ENCODE measurements at places on chromosomes 2 and 18.
A peak's percentile ranks its signal among the peaks of the same experiment; 100 is the strongest.

DNA sequence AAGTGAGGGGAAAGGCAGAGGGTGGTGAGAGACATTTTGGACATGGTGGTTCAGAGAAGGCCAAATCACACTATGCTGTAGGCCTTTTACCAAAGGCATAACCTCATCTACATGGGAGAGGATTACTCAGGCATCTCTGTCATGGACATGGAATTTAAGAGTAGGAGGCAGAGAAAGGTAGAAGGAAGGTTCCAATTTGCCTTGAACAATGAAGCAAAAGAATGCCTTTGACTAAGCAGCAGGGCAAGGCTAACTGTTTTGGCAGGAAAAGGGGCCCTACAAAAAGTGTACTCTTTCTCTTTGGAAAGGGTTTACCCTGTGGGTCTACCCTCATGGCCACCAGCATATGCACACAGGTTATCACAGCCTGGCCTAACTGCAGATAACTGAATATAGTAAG lies 45.6 kb upstream of the RNU4ATAC start:
- peak; percentile 91 for DNase-seq

DNA sequence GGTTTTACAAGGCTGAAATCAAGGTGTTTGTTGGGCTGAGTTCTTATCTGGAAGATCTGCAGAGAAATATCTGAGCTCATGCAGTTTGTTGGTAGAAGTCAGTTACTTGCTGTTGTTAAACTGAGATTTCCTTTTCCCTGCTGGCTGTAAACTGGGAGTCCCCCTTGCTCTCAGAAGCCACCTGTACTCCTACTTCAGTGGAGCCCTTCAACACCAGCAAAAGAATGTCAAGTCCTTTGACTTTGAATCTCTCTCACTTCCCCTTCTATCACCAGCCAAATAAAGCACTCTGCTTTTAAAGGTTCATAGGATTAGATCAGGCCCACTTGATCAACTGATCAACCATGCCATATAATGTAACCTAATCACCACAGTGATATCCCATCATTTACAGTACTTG lies 252.2 kb upstream of the CDH7 start:
- DNase-seq: no peak

- no peak for DNase-seq
Observed at GRCh38 chr2:148052687-148053086, 31.8 kb downstream of the MBD5 start.

DNA sequence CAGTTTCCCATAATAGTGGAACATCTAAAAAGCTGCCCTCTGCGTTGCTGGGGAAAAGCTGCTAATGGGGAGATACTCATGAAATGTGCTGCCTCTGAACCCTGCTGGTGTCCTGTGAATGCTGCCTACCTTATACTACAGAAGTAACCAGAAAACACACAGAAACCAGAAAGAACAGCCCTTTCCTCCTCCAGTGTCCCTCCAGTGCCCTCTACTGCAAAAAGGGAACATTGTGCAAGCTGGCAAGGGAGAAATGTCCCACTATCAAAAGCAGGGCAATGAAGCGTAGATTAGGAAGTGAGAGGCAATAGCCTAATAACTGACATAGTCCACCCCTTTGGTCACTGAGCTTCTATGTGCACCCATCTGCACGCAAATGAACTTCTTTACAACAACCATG lies 162.7 kb upstream of the ETAA1 start:
- peak; percentile 71 for DNase-seq

DNA sequence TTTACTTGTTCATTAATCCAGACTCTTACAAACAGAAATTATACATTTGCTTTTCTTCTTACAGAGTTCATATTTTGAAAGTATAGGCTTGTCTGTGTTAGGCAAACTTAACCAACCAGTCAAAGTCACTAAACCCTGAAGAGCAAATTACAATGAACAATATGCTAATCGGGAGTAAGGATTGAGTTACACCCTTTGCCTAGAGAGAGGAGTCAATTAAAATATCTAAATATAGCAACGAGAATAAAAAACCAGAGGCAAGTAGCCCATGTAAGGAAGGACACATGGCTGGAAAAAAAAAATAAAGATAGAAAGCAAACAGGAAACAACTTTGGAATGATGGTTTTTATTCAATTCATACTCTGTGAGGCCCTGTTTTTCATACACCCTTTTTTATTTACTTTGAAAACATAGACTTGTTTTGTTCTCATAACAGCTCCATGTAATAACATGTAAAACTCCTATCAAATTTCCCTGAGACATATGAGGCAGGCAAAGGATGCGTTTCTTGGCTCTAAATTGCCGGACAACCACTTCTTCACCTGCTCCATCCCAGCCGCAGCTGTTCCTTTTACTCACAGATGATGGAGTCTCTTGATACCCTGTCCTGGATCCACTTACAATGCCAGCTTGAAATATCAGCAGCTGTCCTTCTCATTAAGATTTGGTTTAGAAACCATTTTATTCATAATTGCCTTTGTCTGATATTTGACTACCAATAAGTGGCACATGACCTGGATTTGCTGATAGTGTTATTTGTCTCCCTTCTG lies 767.7 kb upstream of the GCFC2 start:
- DNase-seq: no peak

DNA sequence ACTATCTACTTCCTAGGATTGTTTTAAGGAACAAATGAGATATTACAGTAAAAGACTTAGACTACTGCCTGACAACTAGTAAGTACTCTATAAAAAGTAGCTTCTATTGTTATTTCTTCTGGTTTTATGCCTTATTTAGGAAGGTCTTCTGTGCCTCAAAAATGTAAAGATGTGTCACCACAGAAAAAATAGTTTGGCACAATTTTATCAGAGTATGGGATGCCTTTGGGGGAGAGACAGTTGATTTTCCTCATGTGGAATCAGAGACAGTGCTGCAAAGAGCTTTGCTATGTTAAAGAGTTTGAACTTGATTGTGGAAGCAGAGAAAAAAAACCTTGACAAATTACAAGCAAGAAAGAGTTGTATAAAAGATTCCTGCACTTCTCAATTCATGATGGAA lies 98.4 kb downstream of the EHBP1 start:
- no peak for DNase-seq

DNA sequence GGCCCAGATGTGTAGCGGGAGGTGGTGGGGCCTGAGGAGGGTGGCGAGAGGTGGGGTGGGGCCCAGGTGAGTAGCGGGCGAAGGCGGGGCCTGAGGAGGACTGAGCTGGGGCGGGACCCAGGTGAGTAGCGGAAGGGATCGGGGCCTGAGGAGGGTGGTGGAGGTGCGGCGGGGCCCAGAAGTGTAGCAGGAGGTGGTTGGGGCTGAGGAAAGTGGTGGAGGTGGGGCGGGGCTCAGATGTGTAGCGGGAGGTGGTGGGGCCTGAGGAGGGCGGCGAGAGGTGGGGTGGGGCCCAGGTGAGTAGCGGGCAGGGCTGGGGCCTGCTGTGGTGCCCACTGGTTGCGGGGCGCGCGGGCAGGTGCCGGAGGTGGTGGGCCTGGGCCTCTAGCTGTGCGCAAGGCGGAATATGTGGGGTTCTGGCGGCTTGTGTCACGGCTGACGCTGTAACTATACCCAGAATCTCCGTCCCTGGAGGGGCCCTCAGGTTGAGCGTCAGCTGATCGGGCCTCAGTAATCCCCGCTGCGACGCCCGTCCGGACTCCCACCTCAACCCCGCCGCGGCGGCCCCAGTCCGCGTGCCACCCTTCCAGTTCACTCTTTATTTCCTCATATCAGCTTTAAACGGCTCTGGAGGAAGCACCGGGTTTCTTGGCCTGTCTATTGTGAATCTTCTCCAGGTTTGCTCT lies 866 bp upstream of the SF3B6 start:
- DNase-seq: peak; percentile 55

- no peak for DNase-seq
Observed at GRCh38 chr18:49514577-49514976, 27.5 kb upstream of the C18orf32 start.

Data from GM23248 (cell line).